ENCODE measurements at places on chromosomes 3 and 15.

DNA sequence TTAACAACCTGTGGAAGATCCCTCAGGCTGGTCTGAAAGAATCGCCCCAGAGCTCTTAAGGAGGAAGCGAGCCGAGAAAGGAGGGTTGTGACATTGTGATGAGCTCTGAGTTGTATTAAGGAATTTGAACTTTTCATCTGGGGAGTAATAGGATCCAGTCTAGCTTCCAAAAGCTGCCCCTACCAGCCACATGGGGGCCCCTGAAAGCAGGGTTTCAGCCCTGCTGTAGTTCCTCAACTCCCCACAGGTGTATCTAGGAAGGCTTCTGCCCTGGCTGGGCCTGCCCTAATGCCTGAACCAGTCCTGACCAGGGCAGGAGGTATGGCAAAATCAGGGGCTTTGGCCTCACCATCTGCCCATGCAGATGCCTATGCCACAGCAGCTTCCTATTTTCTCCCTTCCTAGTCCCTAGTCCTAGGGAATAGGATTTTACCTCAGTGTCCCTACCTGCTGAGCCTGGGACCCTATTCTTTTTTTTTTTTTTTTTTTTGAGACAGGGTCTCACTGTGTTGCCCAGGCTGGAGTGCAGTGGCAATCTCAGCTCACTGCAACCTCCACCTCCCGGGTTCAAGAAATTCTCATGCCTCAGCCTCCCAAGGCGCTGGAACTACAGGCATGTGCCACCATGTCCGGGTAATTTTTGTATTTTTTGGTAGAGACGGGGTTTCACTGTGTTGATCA is 5.0 kb upstream of the AP3S2 start:
- DNase-seq = peak; percentile 25

GRCh38 chr15:26132811-26133210 is 269.7 kb upstream of the ATP10A start:
- no peak for DNase-seq

DNA sequence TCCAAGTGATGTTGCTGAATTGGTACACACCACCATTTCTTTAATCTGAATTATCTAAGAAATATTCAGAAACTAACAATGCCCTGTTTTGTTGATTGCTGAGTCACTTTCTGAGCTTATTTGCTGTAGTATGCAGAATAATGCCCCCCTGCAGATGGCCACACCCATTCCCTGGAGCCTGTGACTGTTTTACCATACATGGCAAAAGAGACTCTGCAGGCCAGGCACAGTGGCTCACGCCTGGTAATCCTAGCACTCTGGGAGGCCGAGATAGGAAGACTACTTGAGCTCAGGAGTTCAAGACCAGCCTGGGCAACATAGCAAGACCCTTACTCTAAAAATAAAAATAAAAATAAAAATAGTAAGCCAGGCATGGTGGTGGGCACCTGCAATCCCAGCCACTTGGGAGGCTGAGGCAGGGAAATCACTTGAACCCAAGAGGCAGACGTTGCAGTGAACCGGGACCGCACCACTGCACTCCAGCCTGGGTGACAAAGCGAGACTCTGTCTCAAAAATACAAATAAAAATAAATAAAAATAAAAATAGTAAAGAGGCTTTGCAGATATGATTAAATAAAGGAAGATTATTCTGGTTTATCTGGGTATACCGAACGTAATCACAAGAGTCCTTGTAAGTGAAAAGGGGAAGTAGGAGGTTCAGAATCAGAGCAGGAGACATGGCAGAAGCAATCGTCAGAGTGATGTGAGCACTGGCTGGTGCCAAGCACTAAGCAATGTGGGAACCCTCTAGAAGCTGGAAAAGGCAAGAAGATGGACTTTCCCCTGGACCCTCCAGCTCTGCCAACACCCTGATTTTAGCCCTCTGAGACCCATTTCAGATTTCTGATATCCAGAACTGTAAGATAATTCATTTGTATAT is 19.0 kb downstream of the PCYT1A start:
- DNase-seq = no peak

GRCh38 chr3:143482106-143483088 is 362.8 kb downstream of the CHST2 start:
- no peak for DNase-seq

DNA sequence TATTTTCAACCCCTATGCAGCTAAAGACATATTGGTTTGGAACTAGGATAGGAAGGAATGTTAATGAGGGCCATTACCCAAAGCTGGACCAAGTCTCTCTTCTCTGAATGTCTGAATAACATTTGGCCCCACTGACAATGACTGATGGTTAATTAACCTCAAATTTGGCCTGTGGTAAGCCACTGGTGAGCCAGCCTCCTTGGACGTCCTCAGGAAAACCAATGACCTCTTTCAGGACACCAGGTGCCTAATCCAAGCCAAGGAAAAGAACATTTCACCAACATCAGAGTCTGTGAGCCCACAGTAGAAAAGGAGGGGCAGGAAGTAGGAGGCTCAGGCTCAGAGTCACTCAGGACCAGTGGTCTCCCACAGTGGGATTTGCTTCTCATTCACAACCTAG is 56.4 kb upstream of the ETV5 start:
- no peak for DNase-seq

- no peak for DNase-seq
These were observed 62.8 kb downstream of the ISG20 start for GRCh38 chr15:88701561-88702095.

- DNase-seq = no peak
These were observed 78.2 kb upstream of the VEPH1 start for GRCh38 chr3:157581371-157581770.

- no peak for DNase-seq
These were observed 229.0 kb downstream of the PTPRG start for GRCh38 chr3:61790411-61790810.

- DNase-seq = no peak
These were observed 19.6 kb downstream of the LRRFIP2 start for GRCh38 chr3:37154668-37155314.

DNA sequence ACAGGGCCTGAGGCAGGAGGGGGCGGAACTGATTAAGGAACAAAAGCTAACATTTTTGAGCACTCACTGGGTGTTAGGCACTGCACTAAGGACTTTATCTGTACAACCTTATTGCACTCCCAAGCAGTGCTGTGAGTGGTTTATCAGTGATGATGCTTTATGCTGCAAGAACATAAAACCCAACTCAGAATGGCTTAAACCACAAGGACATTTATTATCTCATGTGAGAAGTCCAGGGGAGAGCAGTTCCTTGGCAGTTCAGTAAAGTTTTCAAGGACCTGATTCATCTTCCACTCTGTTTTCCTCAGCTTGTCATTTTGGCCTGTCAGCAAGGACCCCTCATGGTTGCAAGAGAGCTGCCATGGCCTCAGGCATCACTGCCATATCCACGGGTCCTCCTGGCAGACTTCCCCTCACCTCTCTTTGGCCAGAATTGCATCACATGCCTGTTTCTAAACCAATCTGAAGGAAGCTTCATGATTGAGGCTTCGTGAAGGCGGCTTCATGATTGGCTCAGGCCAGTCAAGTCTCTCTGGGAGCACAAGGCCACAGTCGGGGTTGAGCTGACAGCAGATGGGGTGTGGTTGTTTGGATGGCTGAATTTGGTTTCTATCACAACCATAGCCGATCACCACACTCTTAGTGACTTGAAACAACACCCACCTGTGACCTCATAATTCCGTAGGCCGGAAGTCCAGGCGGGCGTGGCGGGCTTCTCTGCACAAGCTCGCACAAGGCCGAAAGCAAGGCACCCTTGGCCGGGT is 15.8 kb downstream of the EFCC1 start:
- DNase-seq = peak; percentile 49

DNA sequence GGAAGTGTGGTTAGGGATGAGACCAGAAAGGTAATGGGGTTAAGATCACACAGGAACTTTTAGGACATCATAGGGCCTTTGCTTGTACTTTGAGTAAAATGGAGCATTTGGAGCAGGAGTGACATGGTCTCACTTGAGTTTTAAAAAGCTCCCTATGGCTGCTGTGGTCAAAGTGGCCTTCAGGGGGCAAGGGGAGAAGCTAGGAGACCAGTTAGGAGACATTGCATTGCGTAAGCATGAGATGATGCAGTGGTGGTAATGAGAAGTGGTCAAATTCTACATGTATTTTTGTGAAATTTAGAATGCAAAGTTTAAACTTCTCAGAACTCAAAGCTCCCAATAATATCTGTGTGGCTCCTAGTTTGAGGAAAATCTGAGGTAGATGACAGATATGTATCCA is 27.9 kb downstream of the MED12L start:
- no peak for DNase-seq

GRCh38 chr15:52163321-52164190 is 27.6 kb downstream of the GNB5 start:
- DNase-seq = no peak

DNA sequence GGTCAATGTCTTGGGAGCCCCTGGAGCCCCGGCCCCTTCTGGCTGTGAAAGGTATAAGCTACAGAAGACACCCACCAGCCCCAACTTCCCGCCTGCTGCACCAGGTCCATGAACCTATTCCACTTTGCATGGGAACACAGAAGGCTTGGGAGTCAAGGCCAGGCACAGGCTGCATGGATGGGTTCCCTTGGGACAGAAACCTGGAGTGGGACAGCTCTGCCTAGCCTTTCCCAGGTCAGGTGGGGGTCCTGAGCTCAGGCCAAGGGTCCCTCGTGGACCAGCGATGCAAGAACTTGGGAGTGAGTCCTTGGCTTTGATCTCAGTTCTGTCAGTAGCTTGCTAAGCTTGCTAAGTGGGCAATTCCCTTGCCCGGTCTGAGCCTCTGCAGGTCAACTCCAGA is 25.0 kb downstream of the TKT start:
- DNase-seq = no peak

GRCh38 chr3:70980646-70981170 is 602.8 kb downstream of the FOXP1 start:
- DNase-seq = no peak

DNA sequence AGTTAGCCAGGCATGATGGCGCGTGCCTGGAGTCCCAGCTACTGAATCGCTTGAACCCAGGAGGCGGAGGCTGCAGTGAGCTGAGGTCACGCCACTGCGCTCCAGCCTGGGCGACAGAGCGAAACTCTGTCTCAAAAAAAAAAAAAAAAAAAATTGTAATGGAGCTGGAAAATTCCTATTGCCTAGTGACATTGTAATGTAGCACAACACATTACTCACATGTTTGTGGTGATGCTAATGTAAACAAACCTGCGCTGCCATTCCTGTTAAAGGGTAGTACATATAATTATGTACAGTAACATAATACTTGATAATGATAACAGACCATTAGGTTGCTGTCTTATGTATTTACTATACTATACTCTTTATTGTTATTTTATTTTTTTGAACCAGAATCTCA is 39.1 kb downstream of the KNL1 start:
- no peak for DNase-seq

DNA sequence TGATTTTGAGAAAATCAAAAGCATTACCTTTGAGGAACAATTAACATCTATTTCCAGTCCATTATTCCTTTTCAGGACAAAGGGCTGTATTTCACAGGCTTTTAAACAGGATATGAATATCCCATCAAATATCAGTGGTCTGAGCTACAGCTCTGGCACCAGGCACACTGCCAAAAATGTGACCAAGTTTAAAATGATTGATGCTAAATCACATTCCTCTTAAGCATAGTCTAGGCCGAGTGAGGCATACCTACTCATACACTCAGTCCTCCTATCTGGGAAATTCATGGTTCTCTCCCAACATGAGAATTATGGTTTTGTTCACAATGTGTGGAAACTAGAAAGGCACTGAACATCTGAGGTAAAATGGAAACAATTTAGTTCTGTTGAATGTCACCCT is 683.5 kb downstream of the TUSC7 start:
- no peak for DNase-seq

- DNase-seq = no peak
These were observed 24.1 kb downstream of the PDIA5 start for GRCh38 chr3:123090728-123091531.

GRCh38 chr3:54550221-54550977 is 377.5 kb downstream of the LRTM1 start:
- no peak for DNase-seq

Data from activated B cell treated with CpG ODN at 0.5 μM for 24 hours (primary cell).